ENCODE measurements at places on chromosomes 16 and 17. TPM values are rescaled to one million over a fixed set of nuclear protein-coding genes. Genes with fewer than 3 reads are reported as not detected.

The NTHL1 gene
- 57.7 TPM for total RNA-seq

The RNF222 gene
- total RNA-seq, result not detected

The FASN gene
- 428 TPM for total RNA-seq

The TTYH2 gene
- total RNA-seq, result 8.1 TPM

The FAM20A gene
- not detected for total RNA-seq

The RHOT1 gene
- total RNA-seq, result 26.7 TPM

The KRTAP4-6 gene
- not detected for total RNA-seq

The SEZ6L2 gene
- 0.26 TPM for total RNA-seq

The PPP1R1B gene
- not detected for total RNA-seq

The GAS2L2 gene
- not detected for total RNA-seq

The SLC38A7 gene
- total RNA-seq, result 10.8 TPM
